ENCODE measurements at places on chromosomes 7 and 10.
A peak's percentile ranks its signal among the peaks of the same experiment; 100 is the strongest.

- DNase-seq: no peak
These were observed 69.8 kb downstream of the CDK6 start for GRCh38 chr7:92766461-92767003.

- DNase-seq: no peak
These were observed 45.5 kb upstream of the ANAPC16 start for GRCh38 chr10:72170263-72170662.

- DNase-seq: no peak
These were observed 427.4 kb downstream of the PTPRN2 start for GRCh38 chr7:158160199-158160598.

DNA sequence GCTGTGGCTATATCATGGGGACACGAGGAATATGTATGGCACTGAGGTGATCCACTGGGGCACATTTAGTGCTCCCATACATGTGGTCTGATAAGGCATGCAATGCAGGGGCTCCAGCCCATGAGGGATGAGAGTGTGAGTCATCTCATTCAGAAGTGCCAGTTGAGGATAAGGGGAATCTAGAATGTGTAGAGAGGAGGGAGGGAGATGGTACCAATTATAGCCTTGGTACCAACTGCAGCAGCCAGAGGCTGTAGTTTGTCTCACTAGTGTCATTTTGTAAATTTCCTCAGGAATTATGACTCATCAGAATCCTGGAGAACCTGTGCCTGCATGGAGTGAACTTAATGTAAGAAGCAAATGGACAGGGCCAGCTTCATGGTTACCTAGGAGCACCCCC is 46.2 kb downstream of the LAMB4 start:
- no peak for DNase-seq

- no peak for DNase-seq
These were observed 84.3 kb downstream of the CFTR start for GRCh38 chr7:117564080-117564479.

- no peak for DNase-seq
These were observed 215.1 kb downstream of the DIP2C start for GRCh38 chr10:474406-474805.

DNA sequence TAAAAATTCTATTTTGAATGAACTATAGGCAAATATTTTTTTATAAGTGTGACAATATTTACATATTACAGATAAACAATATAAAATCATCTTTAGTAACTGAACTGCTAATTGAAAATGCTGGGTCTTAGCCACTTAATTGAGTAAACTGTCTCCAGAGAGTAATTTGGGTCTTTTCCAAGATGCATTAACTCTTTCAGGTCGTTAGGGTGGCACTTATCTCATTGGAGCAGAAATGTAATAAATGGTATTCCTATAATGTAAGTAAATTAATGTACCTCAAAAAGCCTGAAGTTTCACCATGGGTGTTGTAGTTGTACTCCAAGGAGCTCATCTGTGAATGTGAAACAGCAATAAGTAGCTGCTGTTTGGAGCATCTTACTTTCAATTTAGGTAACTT is 208.5 kb downstream of the EXOC4 start:
- no peak for DNase-seq

- DNase-seq: no peak
These were observed 17.2 kb upstream of the EIF5AL1 start for GRCh38 chr10:79494871-79495705.

DNA sequence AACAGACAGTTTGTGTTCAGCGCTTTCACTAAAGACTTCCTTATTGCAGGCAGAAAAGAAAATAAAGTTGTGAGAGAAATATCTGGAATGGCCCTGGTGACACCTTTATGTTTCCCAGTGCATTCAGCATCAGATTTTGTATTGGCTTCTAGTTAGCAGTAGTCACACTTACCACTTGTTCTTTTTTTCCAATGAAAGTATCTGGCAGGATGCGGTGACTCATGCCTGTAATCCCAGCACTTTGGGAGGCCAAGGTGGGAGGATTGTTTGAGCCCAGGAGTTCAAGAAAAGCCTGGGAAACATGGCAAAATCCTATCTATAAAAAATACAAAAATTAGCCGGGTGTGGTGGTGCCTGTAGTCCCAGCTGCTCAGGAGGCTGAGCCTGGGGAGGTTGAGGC is 649.6 kb downstream of the LRMDA start:
- DNase-seq: no peak

GRCh38 chr10:51057925-51058324 is 16.4 kb upstream of the PRKG1 start:
- no peak for DNase-seq

- DNase-seq: no peak
These were observed 450.6 kb upstream of the SORCS1 start for GRCh38 chr10:107614939-107615685.

- no peak for DNase-seq
These were observed 180.9 kb downstream of the SEMA3A start for GRCh38 chr7:84013616-84014240.

DNA sequence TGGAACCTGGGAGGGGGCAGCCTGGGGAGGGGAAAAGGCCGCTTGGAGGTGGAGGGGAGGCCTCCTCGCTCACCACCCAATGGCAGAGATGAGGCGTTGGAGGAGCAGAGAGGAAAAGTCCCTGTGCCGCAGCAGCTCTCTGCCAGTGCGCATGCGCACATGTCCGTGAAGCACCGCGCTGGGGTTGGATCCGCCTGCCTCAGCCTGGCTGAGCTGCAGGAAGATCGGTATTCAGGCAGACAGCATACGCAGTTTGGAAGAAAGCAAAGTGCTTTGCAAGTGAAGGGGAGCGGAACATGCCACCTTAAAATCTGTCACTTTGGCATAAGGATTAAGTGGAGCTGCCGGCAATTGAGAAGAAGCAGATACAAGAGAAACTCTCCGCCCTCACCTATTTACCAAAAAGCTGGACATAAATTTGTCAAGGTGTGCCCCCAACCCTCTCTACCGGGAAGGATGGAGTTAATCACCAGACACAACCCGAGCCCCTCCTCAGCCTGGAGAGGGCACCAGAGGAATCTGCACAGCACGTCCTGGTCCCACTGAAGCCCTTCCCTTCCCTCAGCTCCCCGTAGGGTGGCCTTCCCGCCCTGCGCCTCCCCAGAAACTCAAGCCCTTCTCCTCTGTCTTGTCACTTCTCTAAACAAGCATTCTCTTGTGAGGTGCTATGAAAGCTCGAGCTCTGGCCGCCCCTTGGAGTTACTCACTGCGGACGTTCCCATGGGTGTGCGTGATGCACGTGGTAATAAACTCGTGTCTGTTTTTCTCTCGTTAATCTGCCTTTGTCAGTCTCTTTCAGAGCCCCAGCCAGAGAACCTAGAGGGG is 32.2 kb upstream of the TMEM72 start:
- peak; percentile 65 for DNase-seq

GRCh38 chr7:114663502-114663901 is 248.9 kb downstream of the FOXP2 start:
- no peak for DNase-seq

DNA sequence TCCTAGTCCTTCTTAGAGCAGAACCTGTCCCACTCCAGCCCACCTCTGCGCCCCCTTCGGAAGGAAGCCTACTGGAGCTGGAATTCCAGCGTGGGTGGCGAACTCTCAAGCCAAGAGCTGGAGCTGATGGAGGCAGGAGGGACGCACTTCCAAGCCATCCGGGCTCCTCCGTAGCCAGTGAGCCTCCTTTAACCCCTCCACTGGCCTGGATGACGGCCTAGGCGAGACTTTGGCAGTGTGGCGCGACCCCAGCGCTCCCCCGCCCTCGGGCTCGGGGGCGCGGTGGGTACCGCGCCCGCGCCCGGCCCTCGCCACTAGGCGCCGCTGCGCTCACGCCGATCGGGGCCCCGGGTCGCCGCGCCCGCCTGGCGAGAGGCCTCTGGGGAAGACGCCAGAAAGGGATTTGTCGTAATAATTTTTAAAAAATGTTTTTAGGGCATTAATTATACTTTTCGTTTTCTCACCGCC is 5.1 kb upstream of the EMX2 start:
- no peak for DNase-seq

DNA sequence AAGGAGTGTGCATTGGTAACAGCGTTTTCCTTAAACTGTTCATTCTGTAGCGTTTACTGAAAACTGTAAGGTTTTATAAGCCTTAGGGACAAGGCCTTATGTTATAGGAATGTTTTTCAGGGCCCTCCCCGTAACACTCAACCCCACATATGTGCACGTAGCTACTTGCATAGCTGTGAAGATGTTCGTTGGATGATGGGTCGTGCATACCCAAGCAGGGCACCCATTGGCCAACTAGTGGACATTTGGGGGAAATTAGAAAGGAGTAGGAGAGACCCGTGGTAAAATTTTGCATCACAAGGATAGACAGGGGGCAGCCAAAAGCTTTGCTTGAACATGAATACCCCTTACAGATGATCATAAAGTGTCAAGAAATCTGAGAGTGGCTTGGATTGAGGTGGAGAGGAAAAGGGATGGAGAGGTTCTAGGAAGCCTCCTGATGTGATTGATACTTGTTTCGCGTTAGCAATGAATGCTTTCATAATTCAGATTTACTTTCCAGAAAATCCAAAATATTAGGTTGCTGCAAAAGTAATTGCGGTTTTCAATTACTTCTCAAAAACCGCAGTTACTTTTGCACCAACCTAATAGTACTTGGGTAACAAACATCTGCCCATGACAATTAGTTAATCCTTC is 878 bp downstream of the SEC61A2 start:
- peak; percentile 64 for DNase-seq

GRCh38 chr7:78099715-78100394 is 301.3 kb downstream of the PHTF2 start:
- DNase-seq: no peak

DNA sequence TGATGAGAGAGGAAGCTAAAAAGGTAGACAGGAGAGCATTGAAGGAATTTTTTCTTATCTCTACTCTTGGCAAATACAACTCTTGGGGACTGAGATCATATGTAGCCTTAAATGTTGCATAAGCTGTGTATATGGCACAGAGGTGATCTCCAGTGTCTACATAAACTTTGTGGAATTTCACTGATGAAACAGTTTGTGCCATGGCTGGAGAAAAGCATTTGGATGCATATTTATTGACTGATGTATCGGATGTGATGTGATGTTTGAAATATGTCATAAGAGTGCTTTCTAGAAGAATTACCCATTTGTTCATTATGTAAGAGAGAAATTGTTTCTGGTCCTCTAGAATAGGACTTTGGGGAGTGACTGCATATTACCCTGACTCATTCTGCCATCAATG is 244.9 kb upstream of the LRRTM3 start:
- no peak for DNase-seq

DNA sequence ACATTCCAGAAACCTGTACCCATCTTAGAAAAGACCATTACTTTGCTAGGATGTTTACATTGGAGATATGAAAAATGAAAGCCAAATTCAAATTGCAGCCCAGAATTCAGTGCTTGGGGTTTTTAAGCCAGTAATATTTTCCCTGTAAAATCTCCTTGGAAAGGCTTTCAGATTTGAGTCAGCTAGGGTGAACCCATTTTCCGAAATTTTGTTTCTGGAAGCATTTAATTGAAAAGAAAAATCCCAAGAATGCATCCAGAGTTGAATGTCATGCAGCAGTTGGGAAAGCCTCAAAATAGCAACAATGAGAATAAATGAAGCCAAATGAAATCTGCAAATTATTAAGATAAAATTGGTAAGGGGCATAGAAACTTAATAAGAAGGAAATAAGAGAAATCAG is 106.4 kb downstream of the BMPER start:
- no peak for DNase-seq
